HL-60 (cell line): ENCODE measurements at places on chromosomes 12 and 14.

GRCh38 chr12:94674835-94675234 is 24.5 kb upstream of the TMCC3 start:
- DNase-seq = no peak

- DNase-seq = peak; percentile 89
Observed at GRCh38 chr12:75478116-75478794, 2.3 kb upstream of the GLIPR1 start.

GRCh38 chr14:29930283-29930682 is 2.6 kb upstream of the PRKD1 start:
- no peak for DNase-seq

- DNase-seq = no peak
Observed at GRCh38 chr12:94870511-94870910, 133.0 kb downstream of the NDUFA12 start.

GRCh38 chr12:98908866-98909265 is 263.8 kb downstream of the APAF1 start:
- DNase-seq = no peak

DNA sequence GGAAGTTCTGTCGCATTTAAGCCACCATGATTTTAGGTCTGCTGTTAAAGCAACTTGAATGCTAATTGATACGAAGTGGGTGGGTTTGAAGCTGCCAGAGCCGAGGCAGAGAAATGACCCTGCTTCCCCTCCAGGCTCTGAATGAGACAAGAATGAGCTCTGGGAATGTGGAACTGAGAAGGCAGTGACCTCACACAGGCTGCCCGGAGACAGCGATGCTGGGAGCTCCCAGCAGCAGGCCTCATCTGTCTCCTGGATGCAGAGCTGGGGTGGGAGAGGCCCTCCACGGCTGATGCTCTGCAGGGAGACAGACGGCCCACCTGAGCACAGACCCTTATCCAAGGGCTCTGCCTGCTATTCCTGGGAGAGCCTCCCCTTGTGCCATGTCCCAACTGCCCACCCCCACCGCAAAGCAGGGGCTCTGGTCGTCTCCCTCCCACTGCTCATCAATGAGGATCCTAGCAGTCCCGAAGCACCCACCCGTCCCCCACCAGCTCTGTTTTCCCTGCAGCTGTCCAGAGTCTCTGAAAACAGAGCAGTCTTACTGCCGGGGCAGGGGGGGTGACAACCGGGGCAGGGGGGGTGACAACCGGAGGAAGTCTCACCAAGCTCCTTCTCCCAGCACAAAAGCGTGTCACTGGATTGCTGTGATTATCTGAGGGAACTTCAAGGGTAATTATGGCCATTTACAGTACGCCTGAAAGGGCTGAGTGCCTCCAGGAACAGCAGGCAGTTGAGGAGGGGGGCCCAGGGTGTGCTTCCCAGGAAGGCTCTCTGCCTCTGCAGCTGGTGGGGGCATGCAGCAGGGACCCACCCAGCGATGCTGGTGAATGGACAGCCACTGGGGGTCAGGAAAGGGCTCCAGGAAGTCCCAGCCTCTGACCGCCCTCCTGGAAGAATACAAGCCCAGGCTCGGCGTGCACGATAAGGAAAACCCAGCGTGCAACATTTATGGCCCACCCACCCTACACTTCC is 67.8 kb downstream of the CHGA start:
- DNase-seq = no peak

- no peak for DNase-seq
Observed at GRCh38 chr12:102652645-102653313, 172.4 kb upstream of the IGF1 start.

DNA sequence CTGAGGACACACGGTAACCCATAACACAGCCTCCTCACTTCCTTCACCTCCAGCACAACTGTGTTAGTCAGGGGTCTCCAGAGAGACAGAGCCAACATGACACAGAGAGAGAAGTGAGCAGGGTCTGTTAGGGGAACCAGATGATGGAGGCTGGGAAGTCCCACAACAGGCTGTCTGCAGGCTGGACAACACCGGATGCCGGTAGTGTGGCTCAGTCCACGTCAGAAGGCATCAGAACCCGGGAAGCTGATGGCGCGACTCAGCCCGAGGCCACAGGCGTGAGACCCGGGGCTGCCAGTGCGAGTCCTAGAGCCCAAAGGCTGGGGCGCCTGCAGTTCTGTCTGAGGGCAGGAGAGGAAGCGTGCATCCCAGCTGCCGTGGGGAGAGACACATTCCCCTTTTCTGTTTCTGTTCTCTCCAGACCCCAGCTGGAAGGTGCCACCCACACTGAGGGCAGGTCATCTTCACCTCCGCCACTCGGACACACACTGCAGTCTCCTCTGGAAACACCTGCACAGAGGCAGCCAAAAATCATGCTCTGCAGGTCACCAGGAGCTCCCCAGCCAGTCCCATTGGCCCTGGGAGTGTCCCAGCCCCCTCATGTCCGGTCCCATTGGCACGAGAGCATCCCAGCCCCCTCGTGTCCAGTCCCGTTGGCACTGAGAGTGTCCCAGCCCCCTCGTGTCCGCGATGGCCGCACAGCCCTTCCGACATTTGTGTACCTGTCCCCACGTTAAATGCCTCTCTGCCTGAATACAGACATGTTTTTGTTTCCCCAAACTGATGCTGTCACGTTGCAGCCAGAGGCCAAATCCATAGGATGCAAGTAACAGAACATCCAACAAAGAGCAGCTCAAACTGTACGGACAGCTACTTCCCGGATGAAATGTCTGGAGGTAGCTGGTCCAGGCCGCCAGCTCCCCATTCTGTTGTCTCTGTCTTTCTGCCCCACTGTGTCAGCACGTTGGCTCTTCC is 7.9 kb upstream of the FBRSL1 start:
- DNase-seq = no peak

DNA sequence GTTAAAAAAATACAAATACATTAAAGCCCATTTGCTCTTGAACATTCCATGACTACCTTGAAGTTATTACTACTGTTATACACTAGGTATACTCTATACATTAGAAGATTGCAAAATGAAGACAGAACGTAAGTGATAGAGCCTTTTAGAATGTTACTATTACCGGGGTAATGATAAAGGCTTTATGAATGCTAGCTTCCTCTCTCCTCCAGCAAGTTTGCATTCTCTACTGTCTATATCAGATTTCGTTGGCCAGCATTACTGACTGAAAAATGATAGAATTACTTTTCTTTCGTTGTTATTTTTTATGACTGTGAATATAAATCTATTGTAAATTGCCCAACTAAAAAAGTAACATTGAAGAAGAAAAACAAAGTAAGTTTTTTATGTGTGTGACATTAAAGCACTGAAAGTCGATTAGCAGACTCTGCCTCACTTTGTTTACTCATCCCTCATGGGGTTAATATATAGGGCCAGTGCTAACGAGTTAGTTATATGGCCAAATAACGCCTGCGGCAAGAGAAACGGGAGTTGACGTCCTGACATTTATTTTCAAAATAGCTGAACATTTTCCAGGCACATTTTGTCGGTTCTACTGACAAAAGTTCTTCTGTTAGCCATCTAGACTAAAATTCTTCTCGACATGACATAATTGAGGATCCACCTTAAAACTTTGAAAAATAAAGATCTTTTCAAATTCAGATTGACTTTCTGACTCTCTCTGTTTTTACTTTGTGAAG is 163.8 kb upstream of the KITLG start:
- DNase-seq = no peak

- no peak for DNase-seq
Observed at GRCh38 chr12:17110316-17110715, 504.4 kb upstream of the LMO3 start.

DNA sequence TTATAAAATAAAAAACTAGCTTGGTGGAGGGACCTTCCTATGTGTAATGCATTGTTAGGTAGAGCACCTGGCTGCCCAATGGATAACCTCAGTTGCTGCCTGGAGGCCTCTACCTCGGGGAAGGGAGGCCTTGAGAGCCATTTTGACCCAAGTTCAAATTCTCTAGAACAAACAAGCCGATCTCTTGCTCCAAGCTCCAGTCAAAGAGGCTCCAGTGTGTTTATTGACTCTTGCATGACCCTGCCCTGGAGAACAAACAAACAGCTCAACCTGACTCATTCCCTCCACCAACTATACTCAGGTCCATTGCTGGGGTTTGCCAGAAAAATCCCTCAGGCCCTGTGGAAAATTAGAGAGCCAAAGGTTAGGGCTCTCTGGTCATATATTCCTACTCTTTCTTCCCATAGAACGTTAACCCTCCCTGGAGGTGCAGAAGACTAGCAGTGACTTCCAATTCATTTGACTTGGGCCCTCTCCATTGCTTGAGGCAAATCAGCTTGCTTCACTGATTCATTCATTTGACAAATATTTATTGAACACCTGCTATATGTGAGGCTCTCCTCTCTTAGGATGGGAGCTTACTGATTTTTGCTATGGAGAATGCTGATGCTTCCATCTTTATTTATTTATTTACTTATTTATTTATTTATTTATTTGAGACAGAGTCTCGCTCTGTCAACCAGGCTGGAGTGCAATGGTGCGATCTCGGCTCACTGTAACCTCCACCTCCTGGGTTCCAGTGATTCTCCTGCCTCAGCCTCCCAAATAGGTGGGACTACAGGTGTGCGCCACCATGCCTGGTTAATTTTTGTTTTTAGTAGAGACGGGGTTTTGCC is 73.7 kb upstream of the CISTR start:
- no peak for DNase-seq

- no peak for DNase-seq
Observed at GRCh38 chr12:96989916-96990315, 82.9 kb downstream of the NEDD1 start.

DNA sequence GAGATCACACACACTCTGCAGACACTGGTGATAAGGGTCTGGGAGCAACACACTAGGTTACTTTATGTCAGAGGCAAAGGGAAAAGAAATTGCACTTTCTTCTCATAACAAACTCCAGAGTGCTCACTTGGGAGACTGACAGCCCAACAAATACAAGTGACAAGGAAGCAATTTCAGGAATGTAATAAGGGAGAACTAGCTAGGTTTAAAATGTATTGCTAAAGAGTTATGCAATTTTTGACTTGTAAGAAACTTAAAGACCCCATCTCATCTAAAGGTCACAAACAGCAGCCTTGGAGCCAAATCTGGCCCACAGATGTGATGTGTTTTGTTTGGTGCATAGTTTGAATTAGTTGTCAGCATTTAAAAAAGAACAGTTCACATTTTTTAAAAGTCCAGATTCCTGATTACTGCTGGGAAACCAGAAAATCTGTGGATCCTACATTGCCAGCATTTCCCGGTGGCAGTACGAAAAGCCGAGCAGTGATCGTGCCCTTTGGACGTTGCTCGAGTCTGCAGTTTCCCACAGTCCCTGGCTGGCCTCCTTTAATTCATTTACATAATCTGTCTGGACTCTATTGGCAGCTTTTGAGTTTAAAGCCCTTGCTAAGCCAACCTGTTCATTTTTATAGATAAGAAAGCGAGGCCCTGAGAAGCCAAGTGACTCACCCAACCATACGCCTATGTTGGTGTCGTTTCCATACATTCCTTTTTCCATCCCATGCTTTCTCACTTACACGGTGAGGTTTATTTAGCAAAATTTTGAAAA is 42.0 kb upstream of the ETV6 start:
- DNase-seq = no peak

DNA sequence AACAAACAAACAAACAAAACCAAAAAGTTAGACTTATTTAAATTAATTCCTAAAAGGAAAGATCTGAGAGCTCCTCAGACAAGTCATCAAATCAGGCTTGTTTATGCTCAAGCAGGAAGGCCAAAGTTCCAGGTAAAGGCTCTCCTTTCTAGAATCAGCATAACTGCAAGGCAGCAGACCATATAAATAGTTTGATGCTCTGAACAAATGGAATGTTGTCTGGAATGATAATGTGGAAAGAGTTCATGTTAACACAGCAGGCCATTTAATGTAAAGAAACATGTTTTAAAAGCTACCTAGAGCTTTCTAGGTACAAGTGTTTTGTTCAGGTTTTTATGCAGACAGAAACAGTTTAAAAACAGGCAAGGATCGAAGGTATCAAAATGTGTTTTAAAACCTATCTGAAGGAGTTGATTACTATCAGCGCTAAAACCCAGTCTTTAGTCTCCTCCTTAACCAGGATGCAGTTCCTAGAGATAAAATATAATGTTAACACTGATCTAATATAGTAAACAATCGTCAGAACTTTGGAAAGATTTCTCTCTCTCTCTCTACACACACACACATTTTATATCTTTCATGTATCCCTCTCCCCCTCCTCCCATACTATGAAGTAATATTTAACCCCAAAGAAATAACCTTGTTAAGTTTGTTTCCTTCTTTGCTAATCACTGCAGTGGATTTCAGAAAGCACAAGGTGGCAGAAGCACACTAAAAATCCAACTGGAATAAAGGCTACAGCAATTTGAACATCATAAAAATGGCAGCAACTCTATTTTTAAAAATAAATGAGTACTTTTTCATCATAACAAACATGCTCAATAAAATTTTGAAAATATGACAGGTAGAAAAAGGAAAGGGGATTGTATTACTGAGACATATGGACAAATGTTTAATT is 135.5 kb downstream of the PAWR start:
- no peak for DNase-seq

GRCh38 chr12:38269897-38270296 is 46.7 kb upstream of the ALG10B start:
- DNase-seq = no peak

DNA sequence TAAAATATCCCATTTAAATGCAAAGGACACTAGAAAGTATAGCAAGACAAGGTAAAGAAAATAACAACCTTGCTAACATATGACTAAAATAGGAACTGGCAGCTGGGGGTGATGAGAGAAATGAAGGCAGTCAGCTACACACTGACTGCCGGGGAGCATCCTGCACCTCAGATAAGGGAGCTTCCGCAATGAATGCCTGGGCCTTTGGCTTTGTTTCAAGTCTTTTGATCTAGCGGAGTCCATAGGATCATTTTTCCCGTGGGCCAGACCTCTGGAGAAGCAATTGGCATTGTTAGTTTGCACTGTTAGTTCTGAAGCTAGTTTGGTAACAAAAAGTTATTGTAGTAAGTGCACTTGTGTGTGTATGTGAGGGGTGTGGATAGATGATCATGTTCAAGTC is 639.9 kb downstream of the DIO2 start:
- DNase-seq = no peak

- no peak for DNase-seq
Observed at GRCh38 chr12:66140731-66141130, 10.2 kb upstream of the LLPH start.

DNA sequence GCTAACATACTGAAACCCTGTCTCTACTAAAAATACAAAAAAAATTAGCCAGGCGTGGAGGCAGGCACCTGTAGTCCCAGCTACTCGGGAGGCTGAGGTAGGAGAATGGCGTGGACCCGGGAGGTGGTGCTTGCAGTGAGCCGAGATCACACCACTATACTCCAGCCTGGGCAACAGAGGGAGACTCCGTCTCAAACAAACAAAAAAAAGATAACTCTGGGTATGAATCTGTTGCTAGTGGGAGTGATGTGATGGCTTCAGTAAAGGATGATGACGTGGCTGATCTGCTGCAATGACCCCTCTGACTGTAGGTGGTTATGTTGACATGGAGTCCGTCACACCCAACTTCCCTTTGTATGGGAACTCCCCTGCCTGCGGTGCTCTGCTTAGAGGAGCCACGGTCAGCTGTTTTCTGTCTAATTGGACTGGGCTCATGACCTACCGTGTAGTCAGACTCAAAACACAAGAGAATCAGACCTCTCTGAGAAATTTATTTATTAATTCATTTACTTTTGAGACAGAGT is 59.1 kb upstream of the MED13L start:
- peak; percentile 58 for DNase-seq
